CD4-positive, alpha-beta T cell treated with Interleukin-4 for 1 hour (primary cell): ENCODE measurements at places on chromosomes 4 and X.

DNA sequence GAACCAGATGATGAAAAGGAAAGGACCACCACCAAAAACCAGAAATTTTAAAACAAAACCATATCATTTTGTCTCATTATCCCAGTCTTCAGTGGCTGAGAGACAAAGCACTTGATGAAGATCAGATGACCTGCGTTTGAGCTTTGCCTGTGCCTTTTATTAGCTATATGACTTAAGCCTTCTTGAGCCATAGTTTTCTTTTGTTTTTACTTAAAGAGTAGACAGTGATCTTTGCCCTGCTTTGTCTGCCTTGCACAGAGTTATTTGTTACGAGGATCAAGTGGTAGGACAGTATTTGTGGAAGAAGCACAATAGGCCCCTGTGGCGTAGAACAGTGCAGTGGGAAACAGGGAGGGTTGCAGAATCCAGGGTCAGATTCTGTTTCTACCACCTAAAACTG lies 89.9 kb downstream of the SLC10A6 start:
- no peak for DNase-seq

- DNase-seq, result no peak
Observed at GRCh38 chr4:168475745-168476144, 4.5 kb downstream of the DDX60L start.

DNA sequence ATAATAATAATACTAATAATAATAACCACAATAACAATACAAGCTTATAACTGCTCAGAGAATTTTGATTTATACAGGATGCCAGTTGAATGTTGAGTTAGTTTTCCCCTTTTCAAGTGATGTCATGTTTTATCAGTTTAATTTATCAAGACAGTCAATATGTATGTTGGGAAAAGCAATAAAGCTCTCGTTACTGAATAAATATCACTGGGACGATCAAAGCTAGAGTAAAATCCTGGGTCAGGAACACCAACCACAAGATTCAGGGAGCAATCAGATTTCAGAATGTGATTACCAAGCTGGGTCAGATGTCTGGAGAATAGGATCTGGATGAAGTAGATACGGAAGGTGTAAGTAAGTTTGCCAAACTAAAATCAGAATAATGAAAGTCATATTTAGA lies 179.6 kb downstream of the GRID2 start:
- no peak for DNase-seq

DNA sequence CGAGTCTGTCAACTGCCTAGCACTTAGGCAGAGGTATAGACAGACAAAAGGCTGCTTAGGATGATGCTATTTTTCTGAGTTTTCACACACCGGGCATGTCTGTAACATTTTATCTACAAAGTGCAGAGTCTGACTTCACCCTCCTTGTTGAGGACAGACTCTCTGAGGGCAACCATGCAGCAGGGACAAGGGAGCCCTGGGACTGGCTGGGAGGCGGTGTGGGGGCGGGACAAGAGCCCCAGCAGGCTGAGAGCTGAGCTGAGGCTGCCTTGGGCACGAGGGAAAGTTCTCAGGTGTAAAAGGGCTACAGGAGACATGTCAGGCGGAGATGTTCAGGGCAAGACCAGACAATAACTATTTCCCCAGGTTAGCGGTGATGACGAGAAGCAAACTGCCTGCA lies 81.6 kb downstream of the GATB start:
- no peak for DNase-seq

GRCh38 chr4:58225460-58225859 lies 1115.3 kb upstream of the IGFBP7 start:
- no peak for DNase-seq

GRCh38 chr4:146099585-146099984 lies 75.9 kb upstream of the LSM6 start:
- DNase-seq, result no peak

DNA sequence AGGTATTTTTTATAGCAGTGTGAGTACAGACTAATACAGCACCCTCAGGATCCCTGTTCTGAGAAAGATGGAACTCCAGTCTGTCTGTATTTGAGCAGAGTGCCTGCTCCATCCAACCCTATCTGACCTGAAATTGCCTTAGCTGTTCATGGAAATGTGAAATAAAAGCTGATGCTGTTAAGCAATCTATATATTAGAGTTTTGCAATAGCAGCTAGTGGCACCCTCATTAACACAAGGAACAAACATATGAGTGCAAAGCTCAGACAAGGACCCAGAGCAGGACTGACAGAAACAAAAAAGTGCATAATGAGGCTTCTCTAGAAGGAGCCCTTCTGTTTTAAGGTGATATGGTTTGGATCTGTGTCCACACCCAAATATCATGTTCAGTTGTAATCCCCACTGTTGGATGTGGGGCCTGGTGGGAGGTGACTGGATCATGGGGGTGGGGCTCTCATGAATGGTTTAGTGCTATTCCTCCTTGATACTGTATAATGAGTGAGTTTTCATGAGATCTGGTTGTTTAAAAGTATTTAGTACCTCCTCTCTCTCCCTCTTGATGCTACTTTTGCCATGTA lies 272.9 kb upstream of the KLF3 start:
- DNase-seq, result no peak

DNA sequence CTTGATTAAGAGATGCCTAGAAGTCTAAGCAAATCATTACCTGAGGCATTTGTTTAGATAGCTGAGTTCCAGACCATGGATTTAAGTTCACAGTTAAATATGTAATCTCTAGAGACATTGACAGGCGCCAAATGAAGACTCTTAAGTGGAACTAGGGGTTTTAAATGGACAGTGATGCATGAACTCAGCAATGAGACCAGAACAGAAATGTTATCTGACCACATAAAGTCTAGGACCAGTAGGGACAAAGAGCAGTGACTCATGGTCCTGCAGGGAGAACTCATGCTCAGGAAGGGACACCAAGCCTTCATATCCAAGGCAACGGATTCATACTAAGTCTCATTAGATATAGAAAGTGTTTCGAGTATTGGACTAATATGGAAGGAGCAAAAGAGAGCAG lies 152.3 kb downstream of the PPARGC1A start:
- DNase-seq, result no peak

DNA sequence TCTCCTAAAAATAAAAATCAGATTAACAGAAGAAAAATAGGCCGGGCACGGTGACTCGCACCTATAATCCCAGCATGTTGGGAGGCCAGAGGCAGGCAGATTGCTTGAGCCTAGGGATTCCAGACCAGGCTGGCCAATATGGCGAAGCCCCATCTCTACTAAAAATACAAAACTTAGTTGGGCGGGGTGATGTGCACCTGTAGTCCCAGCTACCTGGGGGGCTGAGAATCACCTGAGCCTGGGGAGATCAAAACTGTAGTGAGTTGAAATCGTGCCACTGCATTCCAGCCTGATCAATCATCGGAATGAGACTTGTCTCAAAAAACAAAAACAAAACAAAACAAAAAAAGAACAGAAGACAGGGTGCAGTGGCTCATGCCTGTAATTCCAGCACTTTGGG lies 32.8 kb upstream of the NOCT start:
- no peak for DNase-seq

DNA sequence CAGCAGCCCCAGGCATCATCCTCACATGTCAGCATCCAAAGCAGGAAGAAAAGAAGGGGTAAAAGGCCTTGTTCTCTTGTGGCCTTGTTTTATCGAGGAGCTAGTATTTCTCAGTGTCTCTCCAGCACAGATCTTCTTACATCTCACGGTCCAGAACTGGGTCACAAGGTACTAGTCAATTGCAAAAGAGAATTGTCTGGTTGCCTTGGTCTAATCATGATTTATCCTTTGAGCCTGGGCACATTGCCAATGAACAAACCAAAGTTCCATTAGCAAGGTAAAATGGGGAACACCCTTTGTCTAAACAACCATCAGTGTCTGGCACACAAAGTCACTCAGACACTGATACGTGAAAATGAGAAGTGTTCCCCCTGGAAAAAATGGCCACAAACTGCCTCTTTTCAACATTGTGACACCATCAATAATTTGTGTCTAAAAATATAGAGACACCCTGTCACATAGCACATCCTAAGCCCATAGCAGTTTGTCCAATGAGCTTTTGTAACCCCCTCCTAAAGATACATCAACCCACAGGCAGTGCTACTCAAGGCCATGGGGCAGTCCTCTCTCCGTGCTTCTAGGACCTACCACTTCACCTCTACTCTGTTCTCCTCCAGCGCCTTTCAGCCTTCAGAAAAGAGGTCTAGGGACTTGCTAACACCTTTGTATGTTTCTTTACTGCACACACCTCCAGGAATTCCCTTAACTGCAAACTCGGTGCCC lies 534.4 kb downstream of the MID1IP1 start:
- DNase-seq, result no peak

DNA sequence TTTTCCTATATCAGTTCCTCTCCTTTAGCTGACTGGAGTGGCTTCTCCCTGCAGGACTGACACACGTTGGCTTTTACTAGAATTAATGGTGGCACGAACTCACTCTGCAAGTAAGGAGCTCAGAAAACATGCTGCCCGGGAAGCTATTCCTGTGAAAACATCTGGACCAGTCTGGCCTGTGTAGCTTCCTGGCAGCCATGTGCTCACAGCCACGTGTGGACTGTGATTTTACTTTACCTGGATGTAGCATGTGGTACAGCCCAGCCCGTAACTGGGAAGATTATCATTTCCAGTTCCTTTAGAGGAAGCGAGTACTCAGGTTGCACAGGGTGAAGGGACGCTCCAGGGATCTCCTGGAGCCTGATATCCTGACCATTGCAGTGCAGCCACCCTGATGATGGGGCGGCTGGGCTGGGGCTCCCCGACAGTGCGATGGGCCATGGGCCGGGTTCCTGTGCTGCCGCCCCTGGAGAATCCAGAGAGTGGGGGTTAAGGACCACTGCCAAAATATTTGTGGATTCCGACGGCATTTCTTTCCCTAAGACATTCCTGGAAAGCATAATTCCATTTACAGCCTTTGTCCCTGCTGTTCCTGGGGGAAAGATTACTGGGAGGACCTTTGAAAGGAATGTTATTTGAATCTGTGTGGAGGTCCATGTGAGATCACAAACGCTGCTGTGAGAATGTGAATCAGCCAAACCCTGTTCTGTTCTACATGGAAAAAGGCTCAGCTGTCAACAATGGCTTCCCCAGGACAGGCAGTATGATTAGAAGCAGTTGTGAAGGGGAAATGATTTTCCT lies 35.0 kb downstream of the PROM1 start:
- no peak for DNase-seq

- DNase-seq, result no peak
Observed at GRCh38 chr4:112311516-112311915, 14.3 kb downstream of the ALPK1 start.

GRCh38 chr4:67393699-67394281 lies 151.5 kb downstream of the CENPC start:
- DNase-seq, result no peak

GRCh38 chr4:155705664-155706063 lies 39.0 kb downstream of the GUCY1A1 start:
- no peak for DNase-seq

DNA sequence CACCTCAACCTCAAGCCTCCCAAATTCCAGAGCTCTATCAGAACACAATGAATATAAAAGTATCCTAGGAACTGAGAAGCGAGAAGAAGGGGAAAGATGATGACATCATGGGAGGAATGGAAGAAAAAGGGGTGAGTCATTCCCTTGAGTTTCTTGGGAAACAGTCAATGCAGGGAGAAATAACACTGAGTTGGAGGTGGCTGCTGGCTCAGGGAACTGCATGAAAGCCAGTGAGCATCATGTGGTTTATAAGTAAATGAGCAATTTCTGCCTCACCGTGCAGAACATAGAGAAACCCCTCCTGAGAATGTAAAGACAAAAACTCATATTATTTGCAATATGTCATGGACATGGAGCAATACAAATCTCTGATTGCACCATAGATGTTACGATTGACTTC lies 73.3 kb downstream of the SHOX start:
- DNase-seq, result no peak

DNA sequence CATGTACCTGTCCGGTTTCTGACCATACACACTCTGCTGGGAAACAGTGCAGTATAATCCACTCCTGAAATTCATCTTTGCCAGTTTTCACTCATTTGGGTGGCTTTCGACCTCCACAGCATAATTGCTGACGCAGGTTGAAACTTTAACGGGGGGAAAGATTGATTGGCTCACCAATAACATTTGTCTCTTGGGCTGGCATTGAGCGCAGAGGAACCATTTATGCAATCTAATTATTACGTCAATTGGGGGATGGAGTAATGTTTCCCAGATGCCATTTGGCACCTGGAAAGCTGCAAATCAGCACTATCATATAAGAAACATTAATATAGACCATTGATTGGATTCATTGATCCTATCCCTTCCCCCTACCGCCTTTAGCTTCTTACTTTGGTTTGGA lies 24.1 kb upstream of the ARHGAP36 start:
- DNase-seq, result no peak

DNA sequence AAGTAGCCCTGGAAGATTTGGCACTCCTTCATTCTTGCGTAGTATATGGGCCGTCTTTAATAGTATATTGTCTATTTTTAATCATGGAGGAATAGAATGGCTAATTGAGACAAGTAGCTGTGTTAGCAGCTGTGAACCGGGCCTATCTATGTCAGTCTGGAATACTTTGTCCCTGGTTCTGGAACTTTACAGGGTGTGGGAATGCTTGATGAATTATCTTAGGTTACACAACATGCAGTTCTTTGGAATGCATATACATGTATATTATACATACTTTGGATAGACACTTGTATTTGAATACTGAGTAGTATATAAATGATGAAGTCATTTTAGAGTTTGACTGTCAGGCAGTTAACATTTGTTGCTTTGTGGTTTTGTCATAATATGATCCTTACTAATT lies 37.4 kb downstream of the PDLIM5 start:
- DNase-seq, result no peak

GRCh38 chr4:184102488-184102887 lies 115.2 kb downstream of the ENPP6 start:
- no peak for DNase-seq

- DNase-seq, result no peak
Observed at GRCh38 chr4:77930876-77931275, 68.2 kb downstream of the MRPL1 start.

DNA sequence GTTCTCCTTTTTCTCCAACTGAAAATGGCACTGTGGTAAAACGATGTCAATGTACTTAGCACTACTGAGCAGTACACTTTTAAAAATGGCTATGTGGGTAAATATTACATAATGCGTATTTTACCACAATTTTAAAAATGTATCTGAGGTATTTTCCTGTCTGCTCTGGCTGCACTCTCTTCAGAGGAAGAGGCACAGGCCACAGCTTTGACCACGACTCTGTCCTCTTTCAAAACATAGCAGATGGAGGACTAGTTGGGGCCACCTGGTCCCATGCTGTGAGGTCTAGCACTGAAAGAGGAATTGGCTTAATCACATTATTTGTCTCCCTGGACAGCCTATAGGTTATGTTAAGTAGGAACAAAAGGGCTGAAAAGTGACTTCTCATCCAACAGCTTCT lies 5.2 kb downstream of the KCNE5 start:
- no peak for DNase-seq

- no peak for DNase-seq
Observed at GRCh38 chrX:150643271-150643670, 49.9 kb upstream of the MTMR1 start.

GRCh38 chr4:95640311-95640710 lies 91.5 kb upstream of the UNC5C start:
- DNase-seq, result no peak

DNA sequence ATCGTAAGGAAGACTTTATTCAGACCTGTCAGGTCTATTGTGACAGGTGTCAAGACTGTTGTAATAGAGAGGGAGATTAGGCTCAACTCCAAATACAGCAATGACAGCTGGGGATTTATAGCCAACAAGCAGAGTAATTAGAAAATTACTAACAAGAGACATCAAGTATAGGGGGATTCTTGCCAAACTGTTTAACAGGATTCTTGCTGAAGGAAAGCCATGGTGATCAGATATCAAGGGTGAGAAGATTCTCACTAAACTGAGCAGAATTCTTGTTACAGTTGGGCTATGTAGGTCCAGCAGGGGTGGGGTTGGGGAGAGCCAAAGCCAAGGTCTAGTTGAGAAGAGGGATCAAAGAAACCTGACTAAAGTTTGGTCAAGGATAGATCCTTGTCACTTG lies 461.0 kb upstream of the GALNT7 start:
- DNase-seq, result no peak
